Left lung (tissue), 14 donors: ENCODE measurements at places on chromosomes 5 and 9. TPM values are rescaled to one million over a fixed set of nuclear protein-coding genes. Genes with fewer than 3 reads are reported as not detected.

- H3K27ac ChIP-seq, result no peak overlapping the region
- no peaks in the 10 kb centered on the region for H3K36me3 ChIP-seq
- H3K27me3 ChIP-seq, result no peaks in the 10 kb centered on the region
- DNase-seq, result no peak
- no peaks in the 10 kb centered on the region for H3K4me1 ChIP-seq
Observed at GRCh38 chr5:35149041-35149440, 81.2 kb downstream of the PRLR start.

- H3K4me3 ChIP-seq, result no peak overlapping the region
- H3K36me3 ChIP-seq, result no peaks in the 10 kb centered on the region
- no peak overlapping the region for H3K27ac ChIP-seq
- peaks cover 15% of the 10 kb centered on the region for H3K4me1 ChIP-seq
- H3K27me3 ChIP-seq, result no peaks in the 10 kb centered on the region
Observed at GRCh38 chr5:173741729-173742431, 125.4 kb upstream of the BOD1 start.

DNA sequence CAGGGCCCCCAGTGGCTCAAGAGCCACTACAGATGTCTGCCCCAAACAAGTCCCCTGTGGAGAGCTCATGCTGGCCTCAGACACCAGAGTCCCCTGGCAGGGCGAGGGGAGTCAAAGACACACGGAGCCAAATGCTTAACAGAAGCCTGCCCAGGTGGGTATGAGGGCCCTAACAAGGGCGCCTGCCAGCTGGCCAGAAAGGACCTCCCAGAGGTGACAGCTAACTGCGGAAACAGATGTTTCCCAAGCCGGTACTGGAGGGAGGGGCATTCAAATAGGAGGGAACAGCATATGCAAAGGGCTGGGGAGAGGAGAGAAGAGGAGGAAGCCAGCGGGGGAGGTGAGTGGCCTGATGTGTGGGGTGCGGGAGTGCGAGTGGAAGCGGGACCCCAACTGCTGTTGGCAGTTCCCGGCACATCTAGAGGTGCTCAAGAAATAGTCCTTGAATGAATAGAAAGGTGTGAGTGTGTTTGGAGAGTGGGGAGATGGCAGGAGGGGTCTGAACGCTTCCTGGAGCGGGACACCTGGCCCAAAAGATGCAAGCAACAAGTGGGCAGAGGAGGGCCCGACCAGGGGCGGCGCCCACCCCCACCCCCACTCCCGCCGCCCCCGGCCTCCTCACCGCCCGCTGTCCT, 824 bp downstream of the MXD3 start:
- H3K4me1 ChIP-seq, result peaks cover 17% of the 10 kb centered on the region
- DNase-seq, result no peak
- H3K27me3 ChIP-seq, result no peaks in the 10 kb centered on the region
- H3K4me3 ChIP-seq, result peak overlapping the region; percentile 44
- H3K27ac ChIP-seq, result no peak overlapping the region

GRCh38 chr9:93061791-93062763, 3.6 kb downstream of the SUSD3 start:
- no peak overlapping the region for H3K4me3 ChIP-seq
- DNase-seq, result no peak
- no peak overlapping the region for H3K27ac ChIP-seq
- H3K4me1 ChIP-seq, result peaks cover 6% of the 10 kb centered on the region
- H3K36me3 ChIP-seq, result no peaks in the 10 kb centered on the region

IFNB1 gene
- total RNA-seq, result not detected

PCDHGB6 gene
- total RNA-seq, result 4.3 TPM

CARTPT gene
- not detected for total RNA-seq
